Activated T-helper 2 cell treated with anti-CD3 and anti-CD28 coated beads, Interferon-gamma antibody, Interleukin-2, Interleukin-4, amounts not matched to agents 10 μg/mL and 5 μg/mL and 100 μg/mL, durations not matched to agents 14 hours and 24 hours and 36 hours (primary cell): ENCODE measurements at places on chromosomes 7 and 10.

- DNase-seq: no peak
Measured at GRCh38 chr10:93945819-93946218, 47.9 kb upstream of the PLCE1 start.

GRCh38 chr7:149552799-149553198 is 55.2 kb upstream of the ZNF746 start:
- DNase-seq: no peak

GRCh38 chr10:78288663-78289062 is 255.0 kb downstream of the RPS24 start:
- no peak for DNase-seq

DNA sequence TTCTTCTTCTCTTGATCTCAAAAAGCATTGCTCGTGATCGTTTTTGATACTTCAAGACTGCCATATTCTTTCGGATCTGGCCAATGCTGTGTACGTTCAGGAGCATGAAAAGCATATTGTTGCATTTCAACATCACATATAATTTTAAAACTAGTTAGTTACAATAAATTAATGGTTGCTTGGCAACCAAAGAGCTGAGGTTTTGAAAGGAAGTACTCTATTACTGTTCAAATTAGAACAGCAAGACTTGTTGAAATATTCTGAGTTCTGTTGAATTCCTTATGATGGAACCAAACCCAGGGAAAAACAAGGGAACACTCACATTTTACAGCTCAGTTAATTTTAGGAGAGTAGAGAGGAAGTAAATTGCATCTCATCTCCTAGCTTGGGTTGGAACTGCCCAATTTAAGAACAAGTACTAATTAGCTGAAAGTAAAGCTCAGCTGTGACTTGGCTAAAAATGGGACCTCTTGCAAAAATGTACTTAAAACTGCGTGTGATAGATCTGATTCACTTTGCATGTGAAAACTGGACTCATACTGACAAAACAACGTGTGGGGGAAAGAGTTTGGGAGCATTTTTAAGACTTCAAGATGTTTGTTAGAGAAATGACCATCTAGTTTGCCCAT is 21.2 kb downstream of the OR9A2 start:
- no peak for DNase-seq

- DNase-seq: no peak
Measured at GRCh38 chr7:102944241-102944640, 31.4 kb downstream of the LRRC17 start.

DNA sequence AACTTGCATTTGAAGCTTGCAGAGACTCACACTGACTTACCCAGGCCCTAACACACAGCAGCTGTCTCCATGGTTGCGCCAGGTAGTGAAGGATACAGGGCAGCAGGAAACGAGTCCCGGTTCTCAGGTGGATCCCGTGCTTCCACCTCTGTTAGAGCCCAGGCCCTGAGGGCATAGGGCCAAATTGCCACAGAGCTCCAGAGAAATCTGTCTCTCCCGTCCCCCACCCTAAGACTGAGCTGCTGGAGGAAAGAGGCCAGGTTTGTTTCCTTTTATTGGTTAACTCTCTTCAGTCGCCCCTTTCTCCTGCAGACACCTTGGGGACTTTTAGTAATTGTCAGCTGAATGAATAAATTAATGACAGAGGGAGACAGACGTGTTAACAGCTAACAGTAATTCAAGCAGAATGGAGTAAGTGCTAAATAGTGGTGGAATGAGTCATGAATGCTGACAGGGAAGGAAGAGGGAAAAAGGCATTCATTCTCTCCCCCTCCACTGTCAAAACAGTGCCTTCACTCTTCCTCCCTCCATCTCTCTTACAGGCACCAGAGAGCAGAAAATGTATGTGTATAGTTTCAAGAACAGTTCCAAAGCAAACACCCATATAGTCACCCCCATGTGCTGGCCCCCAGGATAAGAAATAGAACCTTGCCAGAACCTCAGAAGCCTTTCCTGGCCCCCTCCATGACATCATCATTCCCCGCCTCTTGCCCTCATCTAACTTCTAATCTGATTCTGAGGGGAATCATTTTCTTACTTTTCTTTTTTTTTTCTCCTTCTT is 16.8 kb upstream of the DLG5 start:
- no peak for DNase-seq

DNA sequence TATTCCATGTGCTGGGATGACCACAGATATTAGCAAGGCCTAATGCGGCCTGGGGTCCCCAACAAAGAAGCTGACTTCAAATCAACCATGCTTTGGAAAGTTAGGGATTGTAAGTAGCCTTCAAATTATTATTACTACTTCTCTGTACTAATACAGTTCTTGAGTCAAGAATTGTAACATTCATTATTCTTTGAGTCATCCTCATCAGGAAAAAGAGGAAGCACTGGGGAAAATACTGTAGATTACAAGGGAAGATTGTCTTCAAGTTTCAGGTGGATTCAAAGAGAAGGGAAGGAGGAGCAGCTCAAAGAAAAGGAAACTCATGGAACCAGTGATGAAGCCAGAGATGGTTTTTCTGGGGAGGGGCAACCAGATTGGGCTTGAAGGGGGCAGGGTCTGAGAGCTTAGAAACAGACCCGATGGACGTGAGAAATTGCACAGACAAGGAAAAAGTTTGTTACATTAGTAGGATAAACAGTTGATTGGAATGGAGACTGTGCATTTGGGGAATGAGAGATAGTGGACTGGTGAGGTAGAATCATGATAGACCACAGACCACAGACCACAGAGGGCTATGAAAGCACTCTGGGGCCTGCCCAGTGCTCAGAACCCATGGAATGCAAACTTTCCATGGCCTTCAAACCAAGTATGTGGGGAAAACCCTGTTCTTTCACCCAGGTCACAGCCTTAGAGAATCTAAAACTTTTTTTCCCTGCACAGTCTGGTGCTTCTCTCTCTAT is 209.9 kb downstream of the ZNF365 start:
- DNase-seq: no peak

GRCh38 chr7:159008417-159008816 is 136.2 kb downstream of the VIPR2 start:
- DNase-seq: no peak

DNA sequence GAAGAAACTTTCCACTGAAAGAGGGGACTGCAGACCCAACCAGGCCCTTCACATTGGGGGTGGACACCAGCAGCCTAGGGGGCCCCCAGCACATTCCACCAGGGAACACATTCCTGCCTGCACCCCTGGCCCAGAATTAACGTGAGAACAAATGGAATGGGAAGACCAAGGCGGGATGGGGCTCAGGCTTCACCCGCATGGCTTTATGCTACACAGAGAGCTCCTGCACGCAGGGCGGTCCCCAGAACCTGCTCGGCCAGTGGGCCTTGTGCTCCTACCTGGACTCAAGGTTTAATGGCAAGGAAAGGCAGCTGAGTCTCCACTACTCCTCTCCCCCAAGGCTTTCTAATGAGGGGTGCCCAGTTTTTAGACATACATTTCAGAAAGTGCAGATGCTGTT is 146.3 kb upstream of the GPR26 start:
- no peak for DNase-seq

GRCh38 chr7:35553519-35553918 is 141.4 kb downstream of the HERPUD2 start:
- no peak for DNase-seq

DNA sequence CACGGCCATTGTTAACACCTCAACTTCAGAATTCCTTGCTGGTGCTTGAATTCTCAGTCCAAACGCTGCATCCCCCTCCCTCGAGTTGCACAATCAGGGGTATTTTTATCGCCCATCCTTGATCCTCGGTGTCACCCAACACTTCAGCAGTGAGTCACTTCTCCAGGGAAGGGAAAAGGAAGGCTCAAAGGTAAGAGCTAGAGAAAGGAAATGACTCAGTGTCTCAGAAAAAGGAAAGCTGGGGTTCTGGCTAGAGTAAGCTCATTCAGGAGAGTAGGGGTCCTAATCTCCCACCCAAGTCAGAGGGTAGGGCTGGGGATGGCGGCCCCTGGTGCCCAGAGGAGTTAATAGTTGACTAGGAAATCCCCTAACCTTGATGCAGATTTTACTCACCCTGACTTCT is 39.8 kb upstream of the TRIM8 start:
- DNase-seq: no peak

DNA sequence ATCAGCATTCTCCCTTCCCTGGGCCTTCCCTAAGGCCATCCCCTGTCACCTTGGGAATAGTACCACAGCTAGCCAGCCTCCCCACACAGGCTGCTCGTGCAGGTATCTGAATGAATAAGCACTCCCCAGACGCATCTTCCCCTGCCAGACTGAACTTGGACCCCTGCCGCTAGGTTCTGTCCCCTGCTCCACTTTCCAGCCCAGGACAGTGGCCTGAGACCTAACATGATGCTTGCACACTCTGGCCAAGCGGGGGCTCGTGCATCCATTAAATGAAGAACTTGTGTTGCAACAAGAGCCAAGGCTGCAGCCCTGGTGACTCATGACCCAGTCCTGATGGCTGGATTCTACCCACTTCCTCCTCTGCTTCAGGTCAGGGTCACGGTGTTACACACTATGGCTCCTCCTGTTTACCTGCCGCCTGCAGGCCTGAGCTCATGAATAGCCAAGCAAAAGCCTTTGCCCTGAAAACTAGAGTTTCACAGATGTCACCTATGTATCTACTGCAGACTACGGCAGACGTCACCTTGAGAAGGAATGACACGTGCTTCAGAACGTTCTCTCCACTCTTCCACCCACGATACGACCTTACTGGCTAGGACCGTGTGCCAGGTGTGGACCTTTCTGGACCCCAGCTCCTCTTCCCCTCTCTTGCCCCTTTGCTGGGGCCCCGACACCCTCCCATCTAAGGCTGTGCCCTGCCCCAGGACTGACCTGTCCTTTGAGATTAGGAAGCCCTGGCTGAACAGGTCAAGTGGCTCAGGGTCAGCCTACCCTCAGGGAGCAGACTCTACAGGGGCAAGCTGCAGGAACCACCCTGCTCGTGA is 6.5 kb downstream of the ASB13 start:
- no peak for DNase-seq

DNA sequence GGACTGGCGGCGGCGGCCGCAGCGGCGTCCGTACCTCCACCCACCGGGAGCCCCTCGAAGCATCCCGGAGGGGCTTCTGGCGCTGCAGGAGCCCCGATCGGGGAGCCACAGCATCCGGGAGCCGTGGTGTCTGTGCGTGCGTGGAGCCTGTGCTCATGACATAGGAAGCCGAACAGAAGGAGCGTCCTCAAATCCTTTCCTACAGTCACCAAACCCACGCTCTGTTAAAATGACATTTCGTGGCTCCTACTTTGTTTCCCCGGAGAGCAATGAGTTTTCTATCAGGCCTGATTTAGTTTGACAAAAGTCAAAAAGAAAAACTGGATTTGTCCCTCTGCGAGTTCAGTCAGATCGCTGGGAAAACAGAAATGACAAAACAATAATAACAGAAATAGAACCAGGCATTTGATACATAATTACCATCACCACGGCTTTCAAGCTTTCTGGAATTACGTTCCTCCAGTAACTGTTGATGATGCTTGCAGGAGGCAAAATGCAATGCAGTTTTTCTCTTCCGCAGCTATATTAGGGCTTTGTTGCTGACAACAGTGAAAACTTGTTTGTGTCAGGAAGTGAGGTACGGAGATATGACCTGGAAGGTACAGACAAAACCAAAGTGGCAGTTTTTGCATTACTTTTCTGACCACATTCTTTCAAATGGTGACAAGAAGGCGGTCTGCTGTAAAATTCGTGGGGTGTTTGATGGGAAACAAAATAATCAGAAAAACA is 219.3 kb upstream of the MKLN1 start:
- DNase-seq: peak; percentile 50

GRCh38 chr10:75772153-75772887 is 340.9 kb downstream of the LRMDA start:
- DNase-seq: no peak

DNA sequence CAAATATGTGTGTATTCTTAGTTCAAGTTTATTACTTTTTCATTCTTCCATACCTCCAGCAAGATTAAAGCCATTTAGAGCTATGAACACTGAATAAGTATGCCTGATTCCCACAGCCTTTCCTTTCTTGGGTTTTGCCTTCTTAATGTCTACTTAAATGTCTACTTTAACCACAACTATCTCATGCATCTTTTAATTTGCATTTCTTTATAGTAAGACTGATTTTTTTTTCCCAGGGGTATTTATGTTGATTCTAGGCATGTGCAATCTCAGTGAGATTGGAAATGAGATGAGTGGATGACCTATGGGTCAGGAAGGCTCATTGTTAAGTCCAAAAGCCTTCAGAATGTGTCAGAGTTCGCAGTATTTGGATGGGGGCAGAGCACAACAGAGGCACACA is 3.6 kb downstream of the PCBD1 start:
- DNase-seq: no peak

DNA sequence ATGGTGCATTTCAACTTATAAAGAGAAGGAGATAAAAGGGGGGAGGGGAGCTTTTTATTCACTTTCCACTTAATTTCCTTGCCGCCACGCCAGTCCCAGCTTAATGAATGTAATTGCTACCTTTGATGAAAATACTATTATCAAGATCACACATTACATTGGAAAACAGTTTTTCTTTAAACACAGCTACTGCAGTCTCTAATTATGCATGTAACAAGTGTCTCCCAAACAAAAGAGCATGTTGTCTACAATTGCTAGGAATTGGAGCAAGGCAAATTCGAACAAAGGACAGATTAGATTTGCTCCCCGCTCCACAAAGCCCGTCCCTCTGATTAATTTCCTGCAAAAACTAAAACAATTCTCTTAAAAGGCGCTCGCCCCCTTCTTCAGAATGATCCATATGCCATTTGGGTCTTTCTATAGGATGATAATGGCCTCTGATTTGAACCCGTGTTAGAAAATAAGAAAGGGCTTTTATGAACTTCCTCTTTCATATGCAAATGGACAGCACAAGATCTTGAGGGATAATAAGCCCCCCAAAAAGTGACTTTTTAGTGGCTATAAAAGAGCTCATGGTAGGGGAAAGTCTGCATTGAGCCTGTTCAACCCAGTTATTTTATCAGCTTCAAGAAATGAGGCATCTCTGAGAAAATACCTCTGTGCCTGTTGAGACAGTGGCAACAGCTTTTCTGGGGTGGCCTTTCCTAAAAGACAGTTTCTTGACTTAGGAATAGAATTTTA is 60.6 kb downstream of the ACADSB start:
- no peak for DNase-seq

- no peak for DNase-seq
Measured at GRCh38 chr7:30934225-30934624, 22.6 kb downstream of the AQP1 start.

GRCh38 chr7:70694971-70695794 is 436.8 kb upstream of the GALNT17 start:
- DNase-seq: no peak

DNA sequence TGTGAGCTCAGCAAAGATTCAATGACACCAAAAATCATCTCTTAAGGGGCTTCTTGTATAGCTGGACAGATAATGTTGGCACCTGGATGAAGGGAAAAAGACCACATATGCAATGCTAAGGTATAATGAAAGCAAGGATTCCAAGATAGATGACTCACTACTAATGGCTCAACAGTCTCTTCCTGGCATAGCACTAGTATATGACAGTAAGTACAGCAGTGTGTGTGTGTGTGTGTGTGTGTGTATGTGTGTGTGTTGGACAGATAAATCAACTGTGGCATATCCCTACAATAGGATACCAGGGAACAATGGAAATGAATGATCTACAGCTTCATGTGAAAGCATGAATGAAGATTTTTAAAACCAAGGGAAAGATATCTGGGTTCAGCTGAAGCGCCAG is 257.1 kb downstream of the SFMBT2 start:
- DNase-seq: no peak
